Caki2 (cell line): ENCODE measurements at places on chromosomes 5 and 9. TPM values are rescaled to one million over a fixed set of nuclear protein-coding genes. Genes with fewer than 3 reads are reported as not detected.
A peak's percentile ranks its signal among the peaks of the same experiment; 100 is the strongest.

The ENHO gene
- 4.0 TPM in 1 of 2 replicates, not detected in the other for total RNA-seq

GRCh38 chr9:2506321-2506720 lies 115.3 kb upstream of the VLDLR start:
- DNase-seq = no peak

- DNase-seq = no peak
These were observed 70.7 kb downstream of the NR2F1 start for GRCh38 chr5:93653716-93654115.

DNA sequence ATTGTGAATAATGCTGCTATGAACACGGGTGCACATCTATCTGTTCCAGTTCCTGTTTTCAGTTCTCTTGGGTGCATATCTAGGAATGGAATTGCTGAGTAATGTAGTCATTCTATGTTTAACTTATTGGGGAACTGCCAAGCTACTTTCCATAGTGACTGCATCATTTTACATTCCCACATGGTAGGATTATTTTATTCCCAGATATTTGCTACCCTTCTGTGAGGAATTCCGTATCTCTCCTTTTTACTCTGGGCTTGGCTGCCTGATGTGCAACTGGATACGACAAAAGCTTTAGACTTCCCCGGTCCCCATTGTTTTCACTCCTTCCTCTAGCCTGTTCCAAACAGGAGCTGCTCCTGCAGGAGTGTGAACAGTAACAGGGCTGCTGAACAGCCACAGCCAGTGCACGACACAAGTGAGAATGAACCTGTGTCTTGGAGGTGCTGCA lies 7.2 kb downstream of the TAS2R1 start:
- peak; percentile 35 for DNase-seq

DNA sequence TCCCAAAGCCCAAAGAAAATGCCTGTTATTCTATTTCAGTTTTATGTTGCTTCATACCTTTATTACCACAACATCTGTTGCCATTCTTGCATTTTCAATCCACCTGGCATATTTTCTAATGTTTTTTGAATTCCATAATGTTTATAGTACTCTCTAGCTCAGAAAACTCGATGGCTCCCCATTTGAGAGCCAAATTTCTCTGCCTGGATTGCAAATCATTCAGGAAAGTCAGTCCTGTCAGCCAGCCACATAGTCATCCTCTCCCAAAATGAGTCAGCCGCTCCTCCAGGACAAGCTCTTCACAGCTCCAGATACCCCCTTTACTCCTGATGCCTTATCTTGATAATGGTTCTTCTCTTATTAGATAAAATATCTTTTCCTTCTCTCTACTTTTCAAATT lies 78.2 kb upstream of the ADCY2 start:
- DNase-seq = no peak

DNA sequence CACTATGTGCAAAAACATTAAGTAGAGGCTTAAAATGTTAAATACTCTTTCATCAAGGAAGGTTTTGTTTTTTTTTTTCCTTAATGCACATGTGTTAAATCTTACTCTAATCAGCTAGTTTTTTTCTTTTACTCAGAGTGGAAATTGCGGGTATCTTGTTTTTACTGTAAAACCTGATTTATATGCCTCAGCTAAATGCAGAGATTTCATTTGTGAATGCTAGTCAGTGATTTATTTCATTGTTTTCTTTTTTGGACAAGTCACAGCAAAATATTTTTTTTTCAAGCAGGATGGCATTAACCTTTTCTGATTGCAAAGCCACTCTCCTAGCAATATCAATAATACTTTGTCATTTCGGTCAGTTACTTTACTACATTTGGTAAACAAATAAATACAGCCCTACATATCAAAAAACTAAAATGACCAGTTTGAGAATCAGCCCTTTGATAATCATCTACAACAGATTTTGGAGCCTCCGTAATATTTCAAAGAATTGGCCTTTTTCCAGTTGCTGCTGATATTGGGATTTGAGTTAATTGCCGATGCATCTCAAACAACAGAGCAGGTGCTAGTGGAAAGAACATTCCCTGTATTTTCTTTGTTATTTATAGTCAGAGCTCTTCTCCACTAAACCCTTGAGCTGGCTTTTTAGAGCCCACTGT lies 579.2 kb upstream of the ZNF608 start:
- no peak for DNase-seq

The CMYA5 gene
- 0.03 TPM in 1 of 2 replicates, not detected in the other for total RNA-seq

DNA sequence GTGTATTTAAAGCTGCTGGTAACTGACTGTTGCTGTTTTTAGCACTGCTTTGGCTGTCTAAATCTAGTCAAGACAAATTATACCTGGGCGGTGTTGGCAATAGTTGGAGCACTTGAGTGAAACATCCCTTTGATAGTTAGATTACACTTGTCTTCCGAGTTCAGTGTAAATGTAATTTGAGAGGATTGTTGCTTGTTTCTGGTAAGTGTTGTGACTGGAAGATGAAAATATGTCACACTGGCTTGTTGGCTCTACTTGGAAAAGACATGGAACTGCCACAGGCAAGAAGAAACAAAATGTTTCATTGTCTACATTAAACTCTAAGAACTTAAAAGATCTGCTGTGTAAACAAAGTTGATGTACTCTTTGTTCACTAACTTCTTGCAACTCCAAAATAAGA lies 49.2 kb upstream of the PTPRD start:
- no peak for DNase-seq

DNA sequence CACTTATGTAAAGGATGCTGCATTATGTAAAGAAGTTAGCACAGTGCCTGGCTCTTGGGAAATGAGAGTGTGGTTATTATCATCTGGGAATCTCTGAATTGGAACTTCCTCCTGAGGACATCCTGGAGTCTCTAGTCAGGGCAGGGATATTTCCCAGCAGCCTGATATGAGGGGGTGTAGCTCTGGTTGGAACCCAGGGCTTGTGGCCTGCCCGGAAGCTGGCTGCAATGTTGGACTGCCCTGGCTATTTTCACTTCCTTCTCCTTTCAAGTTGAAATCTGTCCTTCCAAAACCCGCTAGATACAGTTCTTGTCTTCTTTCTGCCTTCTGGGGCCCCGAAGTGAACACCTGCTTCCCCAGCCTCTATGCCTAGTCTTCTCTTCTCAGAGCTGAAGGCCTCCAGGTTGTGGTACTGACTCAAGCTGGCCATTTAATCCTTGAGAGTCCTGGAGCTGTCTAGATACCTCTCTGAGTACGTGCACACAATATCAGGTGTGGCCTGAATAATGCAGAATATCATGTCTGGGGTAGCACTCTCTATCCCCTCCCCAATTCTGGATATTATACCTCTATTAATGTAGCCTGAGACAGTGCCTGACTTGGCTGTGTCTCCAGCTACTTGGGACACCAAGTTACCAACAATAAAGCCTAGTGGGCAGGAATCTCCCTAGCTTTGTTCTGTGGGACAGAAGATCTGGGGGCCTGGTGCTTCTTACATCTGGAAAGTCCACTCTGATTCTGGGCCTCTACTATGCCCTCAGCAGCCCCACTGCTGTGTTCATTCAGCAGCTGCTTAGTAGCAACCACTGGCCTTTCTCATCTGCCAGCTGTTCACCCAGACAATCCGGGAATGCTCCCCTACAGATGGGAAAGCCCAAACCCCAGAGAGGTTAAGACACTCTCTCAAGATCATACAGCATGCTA lies 45.0 kb downstream of the SLC6A7 start:
- no peak for DNase-seq

The LECT2 gene
- total RNA-seq = not detected in 2 replicates

The ERAP2 gene
- total RNA-seq = 22.5 and 49.2 TPM in 2 replicates

The HMHB1 gene
- not detected in 2 replicates for total RNA-seq

The SEMA5A gene
- total RNA-seq = under 0.01 and 0.57 TPM in 2 replicates

The TRIM36 gene
- total RNA-seq = 0.46 and 1.0 TPM in 2 replicates

DNA sequence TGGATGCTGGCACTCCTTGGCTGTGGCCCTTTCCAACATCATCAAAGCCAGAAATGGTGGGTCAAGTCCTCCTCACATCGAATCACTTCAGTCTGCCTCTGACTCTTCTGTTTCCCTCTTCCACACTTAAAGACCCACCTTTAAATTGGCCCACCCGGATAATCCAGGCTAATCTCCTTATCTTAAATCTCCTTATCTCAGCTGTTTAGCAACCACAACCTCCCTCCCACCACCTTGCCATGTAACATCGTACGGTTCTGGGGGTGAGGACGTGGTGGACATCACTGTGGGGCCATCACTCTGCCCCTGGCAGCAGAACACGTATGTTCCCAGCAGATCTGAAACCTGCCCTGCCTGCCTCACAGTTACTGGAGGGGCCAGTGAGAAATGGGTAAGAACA lies 11.5 kb downstream of the IGFBPL1 start:
- no peak for DNase-seq

DNA sequence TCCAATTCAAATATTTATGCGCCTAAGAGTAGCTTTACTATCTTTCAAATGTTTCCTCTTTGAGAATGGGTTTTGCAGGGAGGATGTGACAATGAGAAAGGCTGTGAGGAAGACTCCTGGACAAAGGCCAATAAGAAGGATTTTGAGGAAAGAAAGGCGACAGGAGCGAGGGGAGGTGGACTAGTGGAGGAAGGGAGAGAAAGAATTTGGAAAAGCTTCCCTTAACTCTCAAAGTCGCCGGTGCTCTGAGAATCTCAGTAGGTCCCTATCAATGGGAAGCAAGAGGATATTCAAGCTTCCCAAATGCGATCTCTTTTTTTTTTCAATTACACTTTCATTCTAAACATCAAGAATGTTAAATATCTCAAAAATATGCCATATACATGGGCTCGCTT lies 2.8 kb upstream of the CDC20B start:
- DNase-seq = no peak

GRCh38 chr5:117318528-117318927 lies 743.9 kb upstream of the SEMA6A start:
- no peak for DNase-seq

The SCGB3A2 gene
- total RNA-seq = not detected in 2 replicates

- DNase-seq = no peak
These were observed 197.0 kb downstream of the TRPM3 start for GRCh38 chr9:70924380-70924779.

GRCh38 chr5:123916345-123917121 lies 404.6 kb downstream of the CSNK1G3 start:
- peak; percentile 59 for DNase-seq

DNA sequence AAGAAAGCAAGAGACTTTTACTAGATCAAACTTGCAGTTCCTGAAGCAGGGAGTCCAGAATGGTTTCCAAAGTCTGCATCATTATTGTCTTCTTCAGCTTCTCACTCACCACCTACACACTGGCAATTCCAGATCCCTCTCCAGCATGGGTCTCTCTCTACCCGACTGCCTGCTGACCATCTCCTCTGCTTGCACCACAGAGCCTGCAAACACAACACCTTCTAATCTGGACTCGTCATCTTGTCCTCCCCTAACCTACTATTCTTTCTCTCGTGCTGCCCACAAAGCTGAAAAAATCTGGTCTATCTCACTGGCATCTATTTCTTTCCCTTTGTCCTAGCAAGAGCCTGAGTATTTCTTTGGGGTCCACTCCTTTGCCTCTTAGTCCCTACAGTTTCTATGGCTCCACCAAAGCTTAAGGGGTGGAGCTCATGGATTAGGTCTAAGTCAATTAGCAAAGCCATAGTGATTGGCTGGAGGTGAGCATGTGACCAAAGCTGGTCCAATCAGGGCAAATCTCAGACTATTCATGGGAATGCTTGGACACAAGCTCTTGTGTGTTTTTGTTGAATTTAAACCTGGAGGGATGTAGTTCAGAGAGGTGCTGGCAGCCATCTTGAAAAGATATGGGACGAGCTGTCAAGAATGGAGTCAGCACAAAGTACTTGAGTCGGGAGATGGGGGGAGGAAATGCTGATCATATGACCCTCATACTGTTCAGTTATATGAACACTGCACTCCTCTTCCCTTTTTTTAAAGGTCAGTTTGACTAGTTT lies 63.5 kb downstream of the GALNT12 start:
- no peak for DNase-seq

DNA sequence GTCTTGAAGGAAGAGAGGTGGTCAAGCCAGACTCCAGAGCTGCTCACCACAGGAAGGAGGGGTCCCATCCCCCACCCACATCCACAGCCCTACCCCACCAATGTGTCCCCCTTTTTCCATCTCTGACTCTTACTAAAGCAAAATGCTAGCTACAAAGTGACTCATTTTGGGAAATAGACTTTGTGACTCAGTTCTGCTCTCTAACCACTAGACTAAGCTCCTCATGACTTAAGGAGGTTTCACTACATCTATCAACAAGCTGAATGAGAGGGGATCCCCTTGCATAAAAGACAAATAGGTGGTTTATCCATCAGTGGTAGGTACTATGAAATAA lies 35.1 kb upstream of the ADRB2 start:
- no peak for DNase-seq

DNA sequence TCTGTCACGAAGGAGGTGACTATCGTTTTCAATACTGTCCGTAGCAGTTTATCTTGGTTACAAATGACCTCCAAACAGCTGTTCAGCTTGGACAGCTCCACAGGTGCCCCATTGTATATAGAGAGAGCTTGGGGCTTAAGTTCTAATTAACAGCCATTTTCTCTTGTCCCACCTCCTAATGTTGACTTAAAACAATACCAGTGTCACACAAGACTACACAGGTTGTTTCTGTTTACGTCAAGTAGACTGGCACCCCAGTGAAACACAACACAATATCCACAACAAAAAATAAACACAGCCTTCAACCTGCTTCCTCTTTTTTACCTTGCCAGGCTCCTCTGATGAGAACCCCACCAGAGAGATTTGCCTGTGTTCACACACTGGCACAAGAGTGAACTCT lies 39.8 kb upstream of the TLE1 start:
- DNase-seq = no peak

GRCh38 chr5:112238473-112238872 lies 180.6 kb downstream of the EPB41L4A start:
- DNase-seq = no peak

DNA sequence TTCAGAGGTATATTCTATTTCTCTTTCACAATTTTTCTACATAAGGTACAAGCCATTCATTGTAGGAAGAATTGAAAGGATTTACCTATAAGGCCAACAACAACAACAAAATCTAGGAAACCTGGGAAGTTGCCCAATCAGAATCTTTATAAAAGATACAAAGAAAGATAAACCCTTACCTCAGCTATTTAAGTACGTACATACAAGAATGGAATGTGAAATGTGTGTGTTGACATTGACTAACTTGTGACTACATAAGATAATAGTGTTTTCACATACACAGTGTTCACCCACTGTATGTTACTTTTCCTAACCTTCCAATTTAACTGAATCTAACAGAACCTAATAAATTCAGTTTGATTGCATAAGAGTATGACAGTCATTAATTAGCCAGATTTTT lies 154.1 kb downstream of the ADAMTS6 start:
- DNase-seq = no peak

DNA sequence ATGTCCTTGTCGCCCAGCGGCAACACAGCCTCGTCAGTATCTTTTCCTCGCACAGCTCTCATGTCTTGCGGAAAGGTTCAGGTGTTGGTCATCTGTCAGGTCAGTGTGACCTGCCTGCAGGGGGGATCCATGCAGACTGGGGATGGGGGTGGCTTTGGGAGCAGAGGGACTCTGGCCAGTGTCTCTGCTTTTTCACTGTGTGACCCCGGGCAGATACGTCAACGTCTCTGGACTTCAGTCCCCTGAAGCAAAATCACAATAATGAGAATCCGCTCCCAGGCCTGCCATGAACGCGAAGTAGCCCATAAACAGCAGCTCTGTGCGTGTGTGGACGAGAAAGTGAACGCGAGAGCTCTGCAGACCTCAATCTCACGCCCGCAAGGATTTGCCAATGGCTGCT lies 75.7 kb upstream of the FCN1 start:
- DNase-seq = no peak

The MEF2C gene
- total RNA-seq = 0.24 and 3.6 TPM in 2 replicates

GRCh38 chr9:5559659-5560058 lies 49.3 kb downstream of the PDCD1LG2 start:
- no peak for DNase-seq

The GARNL3 gene
- 2.0 and 6.4 TPM in 2 replicates for total RNA-seq
